ENCODE measurements at places on chromosomes 4 and X.

DNA sequence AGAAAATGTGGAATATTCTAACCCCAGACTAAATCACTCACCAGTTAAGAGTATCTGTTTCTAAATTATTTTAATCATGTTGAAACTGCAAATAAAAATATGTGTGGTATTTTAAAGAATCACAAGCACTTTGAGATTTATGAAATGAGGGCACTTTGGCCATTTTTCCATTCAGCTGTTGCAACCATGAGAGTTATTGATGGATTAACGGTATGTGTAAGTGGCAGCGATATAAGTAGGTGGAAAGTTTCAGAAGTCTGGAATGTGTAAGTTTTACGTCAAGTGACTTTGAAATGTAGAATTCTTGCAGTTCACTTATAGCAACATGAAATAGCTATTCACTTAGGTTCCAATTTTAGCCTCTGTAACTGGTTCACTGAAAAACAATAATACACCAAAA, 905.1 kb upstream of the SLIT2 start:
- no peak overlapping the region for H3K4me3 ChIP-seq
- no peaks in the 10 kb centered on the region for H3K36me3 ChIP-seq
- H3K27me3 ChIP-seq = no peaks in the 10 kb centered on the region
- no peak for DNase-seq
- no peaks in the 10 kb centered on the region for H3K4me1 ChIP-seq

DNA sequence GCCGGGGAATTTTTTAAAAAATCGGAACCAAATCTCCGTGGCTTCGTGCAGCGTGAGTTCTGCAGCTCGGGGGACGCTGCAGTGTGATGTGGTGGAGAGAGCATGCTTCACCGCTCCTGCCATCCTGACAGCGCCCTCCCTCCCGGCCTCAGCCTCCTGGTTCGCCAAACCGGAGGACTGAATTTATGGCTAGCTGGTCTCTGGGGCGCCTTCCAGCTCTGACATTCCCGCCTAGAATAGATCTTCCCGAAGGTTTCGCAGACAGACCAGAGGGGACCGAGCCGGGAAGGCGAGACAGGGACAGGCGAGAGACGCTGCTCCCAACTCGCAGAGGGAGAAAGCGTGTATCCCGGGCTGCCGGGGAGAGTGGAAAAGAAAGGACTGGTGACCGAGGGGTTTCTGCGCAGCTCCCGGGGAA, 25.9 kb downstream of the HOPX start:
- H3K4me3 ChIP-seq = peak overlapping the region; percentile 65
- H3K4me1 ChIP-seq = peaks cover 46% of the 10 kb centered on the region
- H3K36me3 ChIP-seq = no peaks in the 10 kb centered on the region
- H3K27me3 ChIP-seq = no peaks in the 10 kb centered on the region

DNA sequence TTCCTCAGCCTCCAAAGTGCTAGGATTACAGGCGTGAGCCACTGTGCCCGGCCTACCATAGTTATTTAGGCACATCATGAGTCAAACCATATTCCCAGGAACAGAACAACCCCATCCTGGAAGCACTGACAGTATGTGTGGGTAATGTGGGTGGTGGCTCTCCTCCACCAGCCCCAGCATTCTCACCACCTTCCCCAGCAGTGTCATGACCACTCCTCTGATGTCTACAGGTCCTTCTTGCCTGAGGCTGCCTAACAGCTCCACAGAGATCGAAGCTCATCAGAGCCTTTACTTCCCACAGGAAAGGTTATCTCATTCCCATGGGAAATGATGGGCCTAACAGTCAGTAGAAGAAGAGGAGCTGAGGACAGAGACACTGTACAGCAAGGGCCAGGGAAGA, 129.5 kb upstream of the GPC4 start:
- H3K4me3 ChIP-seq = no peak overlapping the region
- no peaks in the 10 kb centered on the region for H3K36me3 ChIP-seq
- no peaks in the 10 kb centered on the region for H3K4me1 ChIP-seq

GRCh38 chr4:11399461-11399971, 29.2 kb downstream of the HS3ST1 start:
- no peak overlapping the region for H3K4me3 ChIP-seq
- H3K4me1 ChIP-seq = peaks cover 4% of the 10 kb centered on the region
- H3K36me3 ChIP-seq = no peaks in the 10 kb centered on the region
- no peak for DNase-seq
- H3K27ac ChIP-seq = no peak overlapping the region
- no peaks in the 10 kb centered on the region for H3K27me3 ChIP-seq

- H3K36me3 ChIP-seq = no peaks in the 10 kb centered on the region
- no peaks in the 10 kb centered on the region for H3K27me3 ChIP-seq
- H3K27ac ChIP-seq = no peak overlapping the region
- H3K4me1 ChIP-seq = no peaks in the 10 kb centered on the region
- DNase-seq = no peak
These were observed 154.5 kb upstream of the GALNT7 start for GRCh38 chr4:173014113-173014558.

GRCh38 chrX:74344280-74344622, 40.3 kb downstream of the ZCCHC13 start:
- H3K27me3 ChIP-seq = no peaks in the 10 kb centered on the region
- no peak overlapping the region for H3K4me3 ChIP-seq
- DNase-seq = no peak
- H3K27ac ChIP-seq = no peak overlapping the region

All from vagina (tissue), 2 donors.